Kidney glomerular epithelial cell (primary cell): ENCODE measurements at places on chromosomes 5 and 9.
A peak's percentile ranks its signal among the peaks of the same experiment; 100 is the strongest.

DNA sequence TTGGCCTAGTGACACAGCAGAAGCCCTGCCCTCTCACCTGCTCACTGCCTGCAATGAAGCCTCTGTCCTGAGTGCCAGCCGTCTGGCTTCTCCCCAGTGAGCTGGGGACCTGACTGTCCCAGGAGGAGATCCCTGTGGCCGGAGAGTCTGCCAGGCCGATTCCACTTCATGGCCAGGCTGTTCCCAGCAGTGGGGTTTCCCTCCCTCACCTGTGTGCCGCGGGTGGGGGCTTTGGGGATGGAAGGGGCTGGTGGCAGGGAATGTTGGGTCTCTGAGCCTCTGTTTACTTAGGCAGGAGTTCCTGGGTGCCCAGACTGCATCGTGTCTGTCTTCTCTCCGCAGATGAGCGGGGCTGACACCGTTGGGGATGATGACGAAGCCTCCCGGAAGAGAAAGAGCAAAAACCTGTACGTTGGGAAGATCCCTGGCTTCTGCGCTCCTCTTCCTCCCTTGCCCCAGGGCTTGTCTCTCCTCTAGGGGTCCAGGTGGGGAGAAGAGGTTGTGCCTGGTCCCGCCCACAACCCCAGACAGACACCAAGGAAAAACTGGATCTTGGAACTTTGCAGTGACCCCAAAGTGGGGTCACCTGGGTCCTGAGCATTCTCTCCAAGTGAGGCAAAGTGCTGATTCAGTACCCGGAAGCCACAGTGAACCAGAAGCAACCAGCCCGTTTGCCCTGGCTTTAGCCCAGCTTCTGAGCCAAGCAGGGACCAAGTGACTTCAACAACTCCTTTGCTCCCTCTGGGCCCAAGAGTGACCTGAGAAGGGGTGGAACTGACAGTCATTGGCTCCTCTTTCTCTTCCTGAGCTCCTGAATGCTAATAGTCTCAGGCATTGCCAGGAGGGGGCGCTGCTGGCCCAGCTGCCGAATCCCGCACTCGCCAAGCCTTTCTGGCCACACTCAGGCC, 127.7 kb downstream of the RGS3 start:
- peak; percentile 72 for DNase-seq

GRCh38 chr5:74143721-74144330, 496.7 kb downstream of the ENC1 start:
- DNase-seq = no peak

DNA sequence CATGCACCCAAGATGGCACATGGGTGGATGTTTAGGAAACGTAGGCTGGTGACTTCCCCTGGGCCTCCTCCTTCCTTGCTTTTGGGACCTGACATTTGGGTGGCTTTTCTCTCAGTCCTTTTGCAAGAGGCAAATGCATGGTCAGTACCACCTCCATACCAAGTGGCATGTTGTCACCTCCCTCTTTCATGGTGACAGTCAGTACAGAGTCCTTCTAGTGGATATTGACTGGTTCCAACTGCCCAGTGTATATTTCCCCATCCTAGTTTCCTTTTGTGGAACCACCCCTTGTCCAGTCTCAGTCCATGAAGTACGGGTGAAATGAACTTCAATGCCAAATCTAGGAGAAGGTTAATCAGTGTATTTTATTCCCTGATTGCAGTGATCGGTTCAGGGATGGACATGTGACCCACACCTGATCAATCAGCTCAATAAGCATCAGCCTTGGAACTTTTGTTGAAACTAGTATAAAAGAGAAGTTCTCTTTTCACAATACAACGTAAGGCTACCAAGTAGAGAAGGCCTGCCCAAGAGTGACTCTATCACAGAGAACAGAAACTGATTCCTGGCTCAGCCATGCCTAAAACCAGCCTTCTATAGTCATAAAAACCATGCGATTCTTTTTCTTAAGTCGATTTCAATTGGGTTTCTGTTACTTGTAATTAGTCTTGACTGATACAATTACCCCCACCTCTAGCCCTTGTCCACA, 143.4 kb upstream of the KLF9 start:
- DNase-seq = no peak

DNA sequence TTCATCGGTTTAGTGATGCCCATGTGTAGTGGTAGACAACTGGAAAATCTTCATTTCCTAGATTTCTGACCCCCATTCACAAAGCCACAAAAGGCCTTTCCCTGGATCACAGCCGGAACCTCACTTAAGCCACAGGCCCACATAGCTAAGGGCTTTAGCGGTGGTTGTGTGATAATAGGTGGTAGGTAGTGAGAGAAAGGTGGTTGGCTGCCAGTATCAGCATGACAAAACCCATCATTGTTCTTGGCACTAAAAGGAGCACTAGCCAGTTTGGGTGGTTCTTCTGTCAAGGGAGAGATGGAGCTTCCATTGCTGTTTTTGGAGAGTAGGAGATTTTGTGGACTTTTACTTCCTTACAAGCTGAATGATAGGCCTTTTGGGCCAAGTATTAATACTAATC, 9.7 kb upstream of the SLC36A2 start:
- DNase-seq = no peak

- DNase-seq = no peak
Observed at GRCh38 chr9:87710443-87710842, 15.5 kb upstream of the CTSL start.

- no peak for DNase-seq
Observed at GRCh38 chr5:95916687-95917085, 45.0 kb downstream of the ELL2 start.

DNA sequence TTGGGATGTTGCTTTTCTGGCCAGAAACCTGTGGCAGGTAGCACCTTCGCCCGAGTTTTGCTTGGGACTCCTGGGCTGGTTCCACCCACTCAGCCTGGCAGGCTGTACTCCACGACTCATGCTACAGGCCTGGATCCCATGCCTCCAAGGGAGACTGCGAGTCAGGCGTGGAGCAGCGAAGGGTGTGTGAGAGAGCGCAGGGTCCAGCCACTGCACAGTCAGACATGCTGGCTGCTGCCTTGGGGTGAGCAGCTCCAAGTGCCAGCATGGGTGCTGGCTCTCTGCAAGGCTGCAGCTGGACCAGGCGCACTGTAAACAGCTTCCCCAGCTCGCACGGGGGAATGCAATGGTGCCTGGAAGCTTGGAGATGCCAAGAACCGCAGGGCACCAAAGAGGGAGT, 249.6 kb upstream of the EDIL3 start:
- DNase-seq = no peak

DNA sequence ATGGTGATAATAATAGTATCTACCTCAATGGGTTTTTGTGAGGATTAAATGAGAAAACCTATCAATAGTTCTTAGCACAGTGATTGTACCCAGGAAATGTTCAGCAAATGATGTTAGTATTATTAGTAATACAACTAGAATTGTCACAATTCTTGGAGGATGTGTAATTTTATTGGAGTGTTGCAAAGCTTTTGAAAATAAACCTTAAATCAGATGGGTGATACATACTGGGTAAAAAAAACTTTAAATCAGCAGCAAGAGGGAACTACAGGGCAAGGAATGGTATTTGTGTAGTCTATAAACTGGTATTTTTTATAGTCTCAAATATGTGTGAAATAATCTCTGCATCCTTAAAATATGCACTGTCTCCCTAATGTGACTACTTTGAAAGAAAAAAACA, 371.6 kb downstream of the PIK3R1 start:
- no peak for DNase-seq

- DNase-seq = no peak
Observed at GRCh38 chr5:114744406-114744805, 382.5 kb downstream of the KCNN2 start.
